ENCODE measurements at places on chromosomes 1 and 21.

DNA sequence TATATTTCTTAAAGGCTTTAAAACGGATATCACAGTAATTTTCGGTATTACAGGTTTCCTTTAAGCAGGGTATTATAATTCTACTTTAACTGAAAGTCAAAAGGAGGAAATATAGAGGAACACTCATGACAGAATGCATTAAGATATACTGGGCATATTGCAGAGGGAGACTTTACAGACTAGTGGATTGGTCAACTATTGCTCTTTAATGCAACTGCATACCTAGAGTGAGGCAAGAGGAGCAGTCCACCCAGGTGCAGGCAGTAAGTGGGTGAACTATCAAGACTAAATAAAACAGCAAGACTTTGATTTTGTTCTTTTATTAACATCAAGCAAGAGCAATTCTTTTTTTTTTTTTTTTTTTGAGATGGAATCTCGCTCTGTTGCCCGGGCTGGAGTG lies 10.5 kb downstream of the SCAF4 start:
- no peak for DNase-seq

- no peak for DNase-seq
These were observed 5.9 kb upstream of the SLC6A9 start for GRCh38 chr1:44037154-44037553.

DNA sequence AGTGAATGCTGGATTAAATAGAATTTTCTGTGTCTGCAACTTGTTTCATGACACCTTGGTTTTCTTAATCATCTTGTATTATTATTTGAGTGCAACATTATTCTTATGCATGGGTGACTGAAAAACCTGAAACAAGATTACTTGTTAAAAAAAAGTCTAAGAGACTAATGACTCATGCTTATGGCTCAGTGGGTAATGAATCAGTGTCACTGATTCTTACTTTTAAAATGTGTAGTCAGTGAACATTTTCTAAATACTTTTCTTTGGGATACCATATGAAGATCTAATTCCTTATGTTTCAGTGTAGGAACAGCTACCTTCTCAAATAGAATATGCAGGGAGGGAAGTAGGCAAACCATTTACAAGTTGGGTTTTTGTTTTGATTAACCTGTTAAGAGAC lies 65.5 kb downstream of the PRKAA2 start:
- DNase-seq: no peak

GRCh38 chr1:207871117-207871649 lies 39.7 kb downstream of the CD34 start:
- no peak for DNase-seq

DNA sequence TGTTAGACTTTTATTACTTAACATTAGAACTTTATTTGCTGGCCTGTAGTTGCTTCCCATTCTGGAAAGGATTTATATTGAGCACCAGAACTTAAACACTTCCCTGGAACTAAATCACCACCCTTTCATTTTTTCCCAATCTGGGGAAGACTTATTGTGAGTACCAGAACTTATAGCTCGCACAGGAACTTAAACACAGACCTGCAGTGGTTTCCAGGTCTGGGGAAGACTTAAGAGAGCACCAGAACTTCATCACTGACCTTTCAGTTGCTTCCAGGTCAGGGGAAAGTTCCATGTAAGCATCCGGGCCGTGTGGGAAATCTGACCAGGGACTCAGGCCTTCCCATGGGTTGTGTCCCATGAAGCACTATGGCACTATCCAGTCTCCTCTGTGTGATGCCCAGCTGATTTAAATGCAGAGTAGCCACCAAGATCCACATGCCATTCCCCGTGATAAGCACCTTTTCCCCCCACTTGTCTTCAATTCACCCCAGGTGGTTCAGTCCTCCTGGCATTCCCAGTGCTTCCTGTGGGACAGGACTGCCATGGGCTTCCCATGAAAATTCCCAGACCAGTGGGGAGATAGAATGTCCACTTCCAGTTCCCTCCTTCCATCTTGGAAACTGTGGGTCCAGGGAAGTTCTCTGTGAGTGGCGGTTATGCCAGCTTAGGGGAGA lies 48.9 kb downstream of the C4BPA start:
- DNase-seq: no peak

DNA sequence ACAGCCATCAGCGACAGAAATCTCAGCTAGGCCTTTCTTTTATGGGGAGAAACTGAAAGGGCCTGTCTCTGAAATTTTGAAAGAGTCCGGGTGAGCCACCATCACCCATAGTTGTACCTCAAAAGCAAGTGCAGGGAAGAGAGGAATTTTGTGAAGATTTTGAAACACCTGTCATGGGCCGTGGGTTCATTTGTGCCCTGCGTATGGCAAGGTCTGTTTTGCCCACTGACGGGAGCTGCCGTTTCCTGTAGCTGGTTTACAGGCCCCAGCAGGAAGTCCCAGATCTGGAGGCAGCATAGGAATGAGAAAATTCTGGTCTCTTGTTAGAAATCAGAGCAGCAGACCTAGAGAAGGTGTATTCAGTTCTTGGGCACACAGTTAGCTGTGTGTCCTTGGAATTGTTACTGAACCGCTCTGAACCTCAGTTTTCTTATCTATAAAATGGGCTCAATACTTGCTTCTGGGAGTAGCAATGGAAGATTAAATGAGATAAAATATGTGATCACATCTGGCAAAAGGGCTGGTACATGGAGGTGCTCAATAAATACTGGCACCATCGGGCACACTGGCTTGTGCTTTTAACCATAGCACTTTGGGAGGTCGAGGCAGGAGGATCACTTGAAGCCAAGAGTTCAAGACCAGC lies 52.5 kb downstream of the MAN1C1 start:
- no peak for DNase-seq

DNA sequence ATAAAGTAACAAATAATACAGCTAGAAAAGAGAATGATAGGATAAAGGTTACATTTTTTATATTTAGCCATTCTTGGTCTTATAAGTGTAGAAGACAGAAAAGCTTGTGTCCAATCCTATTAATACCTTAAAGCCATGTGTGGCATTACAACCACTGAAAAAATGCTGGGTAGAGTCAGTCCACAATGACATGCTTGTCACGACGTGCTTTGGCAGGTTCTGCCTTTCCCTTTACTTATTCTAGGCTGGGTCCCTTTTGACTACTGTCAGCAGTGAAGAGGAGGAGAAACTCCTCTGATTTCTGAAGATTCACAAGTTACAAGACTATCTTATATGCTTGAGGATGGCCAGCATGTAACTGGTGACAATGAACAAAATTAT lies 14.6 kb upstream of the AIM2 start:
- DNase-seq: no peak

DNA sequence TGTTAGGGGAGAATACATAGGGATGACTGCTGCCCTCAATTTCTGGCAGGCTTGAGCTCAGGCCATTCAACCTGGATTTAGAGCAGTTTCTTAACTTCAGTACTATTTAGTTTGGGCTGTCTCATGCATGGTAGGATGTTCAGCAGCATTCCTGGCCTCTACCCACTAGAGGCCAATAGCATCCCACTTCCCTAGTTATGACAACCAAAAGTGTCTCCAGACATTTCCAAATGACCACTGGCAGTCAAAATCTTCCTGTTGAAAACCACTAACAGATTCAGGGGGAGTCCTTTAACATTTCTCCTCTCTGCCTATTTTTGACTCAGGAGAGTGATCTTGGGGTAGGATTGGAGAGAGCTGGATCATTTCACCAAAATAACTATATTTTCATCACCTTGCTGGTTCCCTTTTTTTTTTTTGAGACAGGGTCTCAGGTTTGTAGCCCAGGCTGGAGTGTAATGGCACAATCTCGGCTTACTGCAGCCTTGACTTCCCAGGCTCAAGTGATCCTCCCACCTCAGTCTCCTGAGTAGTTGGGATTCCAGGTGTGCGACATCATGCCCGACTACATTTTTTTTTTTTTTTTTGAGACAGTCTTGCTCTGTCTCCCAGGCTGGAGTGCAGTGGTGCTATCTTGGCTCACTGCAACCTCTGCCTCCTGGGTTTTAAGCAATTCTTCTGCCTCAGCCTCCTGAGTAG lies 8.7 kb downstream of the GNAT2 start:
- no peak for DNase-seq

DNA sequence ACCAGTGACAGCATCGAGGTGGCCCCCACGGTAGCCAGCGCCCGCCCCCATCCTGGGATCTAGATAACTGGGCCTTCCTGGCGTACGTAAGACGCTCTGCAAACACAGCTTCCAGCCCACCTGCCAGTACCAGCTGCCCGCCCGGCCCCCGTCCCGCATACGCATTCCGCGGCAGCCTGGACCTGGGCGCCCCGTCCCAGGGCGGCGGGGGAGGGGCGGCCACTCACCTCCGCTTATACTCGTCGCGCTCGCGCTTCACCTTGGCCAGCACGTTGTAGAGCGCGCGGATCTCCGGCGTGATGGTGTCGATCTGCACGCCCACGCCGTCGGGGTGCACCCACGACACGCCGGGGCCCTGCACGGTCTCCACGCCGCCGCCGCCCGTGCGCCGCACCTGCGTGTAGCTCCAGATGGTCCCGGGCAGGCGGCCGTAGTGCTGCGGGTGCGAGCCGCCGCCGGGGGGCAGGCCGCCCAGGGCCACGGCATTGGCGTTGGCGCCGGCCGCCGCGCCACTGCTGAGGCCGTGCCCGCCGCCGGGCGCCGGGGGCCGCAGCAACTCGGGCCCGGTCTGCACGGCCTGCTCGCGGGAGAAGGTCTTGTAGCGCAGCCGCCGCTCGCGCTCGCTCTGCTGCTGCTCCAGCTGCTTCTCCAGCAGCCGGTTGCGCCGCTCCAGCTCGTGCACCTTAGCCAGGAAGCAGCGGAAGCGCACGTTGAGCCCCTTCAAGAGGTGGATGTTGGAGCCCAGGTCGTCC lies 859 bp downstream of the IFFO2 start:
- peak; percentile 60 for DNase-seq

- DNase-seq: no peak
These were observed 310.9 kb downstream of the NTNG1 start for GRCh38 chr1:107451715-107452114.

GRCh38 chr1:14827870-14828269 lies 229.4 kb downstream of the KAZN start:
- no peak for DNase-seq

DNA sequence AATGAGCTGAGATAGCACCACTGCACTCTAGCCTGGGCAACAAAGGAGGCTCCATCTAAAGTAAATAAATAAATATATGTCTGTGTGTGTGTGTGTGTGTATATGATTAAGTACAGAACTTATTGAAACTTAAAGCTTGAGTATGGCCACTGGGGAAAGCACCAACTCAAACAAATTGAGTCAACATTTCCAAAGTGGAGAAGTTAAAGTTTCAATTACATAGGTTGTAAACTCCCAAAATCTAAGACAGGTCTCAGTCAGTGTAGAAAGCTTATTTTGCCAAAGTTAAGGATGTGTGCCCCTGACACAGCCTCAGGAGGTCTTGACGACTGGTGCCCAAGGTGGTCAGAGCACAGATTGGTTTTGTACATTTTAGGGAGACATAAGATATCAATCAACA lies 458.9 kb upstream of the RGS18 start:
- no peak for DNase-seq

Measured in colonic mucosa (tissue), 4 donors.